ENCODE measurements at places on chromosomes 7 and 10.

DNA sequence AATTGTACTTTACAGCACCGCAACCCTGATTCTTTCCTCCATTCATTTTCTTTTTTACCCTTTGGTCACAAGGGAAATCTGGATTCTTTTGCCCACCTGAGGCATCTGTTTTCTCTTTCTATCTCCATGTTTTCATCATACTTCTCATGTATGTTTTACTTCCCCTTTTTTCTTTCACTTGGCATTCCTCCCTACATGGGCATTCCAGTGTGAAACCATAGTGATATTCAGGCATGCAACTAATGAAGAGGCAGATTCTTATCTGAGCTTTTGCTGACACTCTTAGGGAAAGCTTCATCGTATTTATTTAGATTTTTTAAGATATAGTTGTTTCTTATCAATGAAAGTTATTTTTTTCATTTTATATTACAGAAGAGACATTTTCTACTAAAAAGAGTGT, 405.2 kb upstream of the TEX47 start:
- DNase-seq: no peak

- DNase-seq: no peak
These were observed 429.9 kb upstream of the KLF6 start for GRCh38 chr10:4214908-4215307.

DNA sequence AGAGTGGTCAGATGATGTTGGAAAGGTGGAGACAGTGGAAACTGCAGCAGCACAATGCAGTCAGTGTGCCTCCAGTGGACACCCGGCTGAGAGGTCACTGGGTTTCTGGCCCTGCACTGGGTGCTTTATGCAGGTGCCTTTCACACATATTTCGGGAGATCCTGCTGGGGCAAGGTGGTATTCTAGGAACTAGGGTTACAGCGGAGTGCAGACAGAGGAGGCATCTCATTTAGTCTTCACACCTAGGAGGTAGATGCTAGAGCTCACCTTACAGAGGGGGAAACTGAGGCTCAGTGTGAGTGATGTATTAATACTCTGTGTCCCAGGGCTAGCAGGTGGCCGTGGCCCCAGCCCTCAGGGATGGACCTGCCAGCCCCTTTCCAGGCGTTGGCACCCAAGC, 103.9 kb upstream of the KCTD7 start:
- DNase-seq: no peak

DNA sequence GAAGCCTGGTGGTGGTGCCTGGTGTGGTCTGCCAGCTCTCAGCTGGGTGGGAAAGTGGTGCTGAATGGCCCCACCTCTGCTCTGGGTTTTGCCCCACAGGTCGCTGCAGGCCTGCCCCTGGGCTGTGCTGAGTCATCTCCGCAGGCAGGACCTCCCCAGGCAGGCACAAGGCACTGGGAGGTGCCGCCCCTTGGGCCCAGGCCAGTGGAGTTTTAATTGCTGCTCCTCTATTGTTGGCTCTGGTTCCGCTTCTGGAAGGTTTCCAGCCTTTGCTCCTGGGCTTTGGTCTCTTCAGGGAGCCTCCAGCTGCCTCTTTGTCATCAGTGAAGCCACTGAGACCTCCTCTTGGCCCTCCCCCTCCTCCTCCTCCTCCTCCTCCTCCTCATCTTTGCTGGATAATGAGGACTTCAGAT, 180.3 kb upstream of the GRB10 start:
- no peak for DNase-seq

DNA sequence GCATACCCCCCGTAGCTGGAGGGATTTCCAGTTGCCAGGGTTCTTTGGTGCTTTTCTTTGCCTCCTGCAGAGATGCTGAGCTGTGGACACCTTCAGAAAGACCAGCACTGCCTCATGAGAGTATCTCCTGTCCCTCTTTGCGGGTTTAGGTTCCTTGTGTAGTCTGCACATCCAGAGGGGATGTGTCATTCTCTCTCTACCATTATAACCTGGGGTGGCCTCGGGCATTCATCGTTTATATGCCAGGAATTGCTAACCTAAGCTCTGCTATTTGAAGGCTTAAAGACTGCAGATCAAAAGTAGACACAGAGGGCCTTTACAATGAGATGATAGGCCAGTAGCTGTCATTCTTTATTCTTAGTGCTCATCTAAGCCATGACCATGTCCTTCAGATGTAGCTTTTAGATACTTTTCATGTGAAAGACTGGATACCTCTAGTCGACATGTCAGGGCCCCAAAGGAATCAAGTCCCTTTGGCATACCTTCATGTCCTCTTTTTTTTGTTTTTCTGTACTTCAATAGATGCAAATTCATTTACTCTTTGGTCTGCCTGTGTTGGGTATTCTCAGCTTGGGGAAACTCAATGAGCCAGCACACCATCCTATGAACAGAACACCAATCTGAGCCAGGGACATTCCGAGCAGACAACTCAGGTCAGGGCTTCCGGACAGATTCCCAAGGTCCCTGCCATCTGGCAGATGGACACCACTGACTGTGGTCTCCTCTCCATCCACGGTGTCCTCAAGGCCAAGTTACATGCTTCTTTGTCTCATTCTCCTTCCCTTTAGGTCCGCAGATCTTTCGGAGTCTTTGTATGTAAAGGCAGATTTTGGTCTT, 129.3 kb downstream of the NRF1 start:
- DNase-seq: no peak

DNA sequence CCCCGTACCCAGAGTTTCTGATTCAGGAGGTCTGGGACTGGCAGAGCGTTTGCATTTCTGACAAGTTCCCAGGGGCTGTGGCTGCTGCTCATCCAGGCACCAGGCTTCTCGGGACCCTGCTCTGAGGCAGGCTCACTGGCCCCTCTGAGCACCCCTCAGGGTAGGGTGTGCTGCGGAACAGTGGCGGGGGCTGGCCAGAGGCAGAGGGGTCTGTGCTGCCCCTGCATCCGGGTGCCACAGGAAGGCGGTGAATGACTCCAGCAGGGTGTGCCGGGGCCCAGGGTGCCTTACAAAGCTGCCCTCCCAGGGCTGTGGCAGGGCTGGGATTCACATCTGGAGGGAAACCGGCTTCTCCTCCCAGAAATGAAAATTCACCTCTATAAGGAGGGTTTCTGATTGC, 77.4 kb downstream of the CHST15 start:
- DNase-seq: no peak

DNA sequence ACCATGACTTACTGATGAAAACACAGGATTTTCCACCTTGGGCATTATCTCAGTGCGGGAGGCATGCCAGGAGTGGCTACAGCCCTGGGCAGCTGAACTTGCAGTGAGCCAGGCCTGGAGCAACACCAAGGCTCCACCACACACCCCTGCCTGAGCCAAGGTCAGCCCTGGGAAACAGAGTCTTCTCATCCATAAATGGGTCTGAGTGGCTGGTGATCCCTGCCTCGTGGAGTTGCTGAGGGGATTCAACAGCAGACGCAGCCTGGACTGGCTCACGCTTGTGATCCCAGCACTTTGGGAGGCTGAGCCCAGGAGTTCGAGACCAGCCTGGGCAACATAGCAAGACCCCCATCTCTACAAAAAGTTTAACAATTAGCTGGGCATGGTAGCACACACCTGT, 32.2 kb downstream of the SPOCK2 start:
- no peak for DNase-seq

DNA sequence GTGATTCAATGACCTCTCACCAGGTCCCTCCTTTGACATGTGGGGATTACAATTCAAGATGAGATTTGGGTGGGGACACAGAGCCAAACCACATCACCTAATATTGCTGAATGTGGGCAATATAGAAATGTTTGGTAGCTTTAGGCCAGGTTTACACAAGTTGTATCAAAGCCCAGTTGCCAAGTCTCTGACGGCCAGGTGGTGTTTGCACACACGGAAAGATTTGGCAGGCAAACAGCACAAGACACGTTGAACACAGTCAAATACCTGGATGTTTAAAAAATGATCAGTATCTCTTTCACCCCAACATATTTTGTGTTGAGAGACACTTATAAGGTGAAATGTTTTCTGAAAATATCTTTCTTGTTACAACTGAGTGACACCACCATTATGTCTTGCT, 294.4 kb upstream of the MKI67 start:
- no peak for DNase-seq

GRCh38 chr10:30481603-30482002, 47.6 kb downstream of the MAP3K8 start:
- DNase-seq: no peak

DNA sequence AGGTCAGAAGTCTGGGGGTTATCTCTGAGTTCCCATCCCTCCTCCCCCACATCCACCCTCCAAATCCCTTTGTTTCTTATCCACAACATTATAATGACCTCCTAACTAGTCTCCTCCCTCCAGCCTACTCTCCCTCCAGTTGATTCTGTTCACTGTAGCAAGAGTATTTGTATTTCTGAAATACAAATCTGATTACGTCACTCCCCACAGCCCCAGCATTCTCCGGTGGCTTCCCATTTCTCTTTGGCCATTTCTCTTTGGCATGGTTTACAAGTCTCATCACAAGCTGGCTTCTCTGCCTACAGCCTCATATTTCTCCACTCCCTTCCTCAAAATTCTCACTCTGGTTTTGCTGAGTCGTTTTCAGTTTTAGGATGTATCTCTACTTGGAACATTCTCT, 24.6 kb upstream of the MRPS33 start:
- no peak for DNase-seq

DNA sequence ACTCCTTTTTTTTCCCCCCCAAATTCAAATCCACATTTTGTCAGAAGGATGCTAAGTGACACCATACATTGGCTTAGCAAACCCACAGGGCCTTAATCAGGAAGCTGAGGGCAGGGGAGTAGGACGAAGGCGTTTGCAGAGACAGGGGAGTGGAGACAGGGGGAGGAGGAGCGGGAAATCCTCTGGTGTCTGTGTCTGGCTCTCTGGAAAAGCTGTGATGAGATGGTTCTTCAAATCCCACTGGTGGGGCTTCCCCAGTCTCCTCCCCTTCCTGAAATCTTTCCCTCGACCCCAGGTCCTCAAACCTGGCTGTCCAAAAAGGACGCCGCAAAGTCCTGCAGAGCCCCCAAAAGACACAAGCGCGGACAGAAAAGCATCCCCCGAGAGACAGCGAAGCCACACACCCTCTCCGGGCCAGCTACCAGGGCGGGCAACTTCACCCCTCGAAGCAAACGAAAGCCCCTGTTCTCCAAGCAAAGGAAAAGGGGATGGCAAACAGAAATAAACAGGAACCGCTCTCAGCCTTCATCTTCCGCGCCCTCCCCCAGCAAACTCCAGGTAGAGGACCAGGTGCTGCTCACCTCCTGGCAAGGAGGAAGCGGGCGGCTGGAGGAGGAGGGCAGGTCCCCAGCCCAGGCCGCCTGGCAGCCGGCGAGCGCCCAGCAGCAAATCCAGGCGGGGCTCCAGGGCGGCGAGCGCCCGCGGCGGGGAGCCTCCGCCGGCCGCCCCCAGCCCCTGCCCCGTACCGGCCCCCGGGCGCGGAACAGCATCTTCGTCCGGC, 520 bp downstream of the ELAPOR2 start:
- DNase-seq: no peak

- no peak for DNase-seq
These were observed 3.5 kb downstream of the CCDC201 start for GRCh38 chr7:45869426-45869825.

GRCh38 chr10:70786799-70787415, 1.7 kb upstream of the TBATA start:
- no peak for DNase-seq
